NCI-H1105 treated with DMSO at 0.1 percent for 48 hours (cell line): ENCODE measurements at places on chromosomes 12 and 14.

- DNase-seq, result no peak
Observed at GRCh38 chr14:99190696-99191394, 81.2 kb downstream of the BCL11B start.

DNA sequence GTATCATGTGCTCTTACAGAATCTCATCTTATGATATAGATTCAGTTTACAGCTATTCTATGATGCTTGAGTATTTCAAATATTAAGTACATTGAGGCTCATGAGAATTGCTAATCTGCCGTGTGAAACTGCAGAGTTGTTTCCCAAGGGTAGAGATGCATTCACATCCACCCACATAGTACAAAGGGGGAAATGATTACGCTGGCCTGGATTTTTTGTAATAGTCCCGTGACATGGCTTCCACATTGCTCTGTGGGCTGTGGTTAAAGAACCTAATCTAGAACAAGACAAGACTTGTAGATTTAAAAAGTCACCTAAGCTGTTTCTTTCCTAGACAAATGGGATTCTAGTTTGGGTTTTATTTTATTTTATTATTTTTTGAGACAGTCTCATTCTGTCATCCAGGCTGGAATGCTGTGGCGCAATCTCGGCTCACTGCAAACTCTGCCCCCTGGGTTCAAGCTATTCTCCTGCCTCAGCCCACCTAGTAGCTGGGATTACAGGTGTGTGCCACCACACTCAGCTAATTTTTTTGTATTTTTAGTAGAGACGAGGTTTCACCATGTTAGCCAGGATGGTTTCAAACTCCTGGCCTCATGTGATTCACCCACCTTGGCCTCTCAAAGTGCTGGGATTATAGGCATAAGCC lies 13.0 kb upstream of the RIOX1 start:
- DNase-seq, result no peak

DNA sequence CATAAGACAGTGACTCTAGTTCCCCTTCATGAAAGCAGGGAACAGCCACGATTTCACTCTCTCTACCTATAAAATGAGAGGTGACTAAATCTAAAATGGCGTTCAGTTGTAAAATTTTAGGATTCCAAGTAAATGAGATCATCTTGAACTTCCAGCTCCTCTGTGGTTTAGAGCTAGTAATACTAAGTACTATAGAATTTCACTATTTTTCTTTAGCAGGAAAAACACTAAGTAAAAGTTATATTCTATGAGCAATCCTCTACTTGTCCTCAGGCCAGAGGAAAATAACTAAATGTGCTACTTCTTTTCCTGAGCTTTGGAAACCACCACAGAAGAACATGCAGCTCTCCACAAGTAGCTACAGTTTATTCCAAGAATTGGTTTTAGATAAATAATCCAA lies 55.6 kb downstream of the NIN start:
- no peak for DNase-seq

DNA sequence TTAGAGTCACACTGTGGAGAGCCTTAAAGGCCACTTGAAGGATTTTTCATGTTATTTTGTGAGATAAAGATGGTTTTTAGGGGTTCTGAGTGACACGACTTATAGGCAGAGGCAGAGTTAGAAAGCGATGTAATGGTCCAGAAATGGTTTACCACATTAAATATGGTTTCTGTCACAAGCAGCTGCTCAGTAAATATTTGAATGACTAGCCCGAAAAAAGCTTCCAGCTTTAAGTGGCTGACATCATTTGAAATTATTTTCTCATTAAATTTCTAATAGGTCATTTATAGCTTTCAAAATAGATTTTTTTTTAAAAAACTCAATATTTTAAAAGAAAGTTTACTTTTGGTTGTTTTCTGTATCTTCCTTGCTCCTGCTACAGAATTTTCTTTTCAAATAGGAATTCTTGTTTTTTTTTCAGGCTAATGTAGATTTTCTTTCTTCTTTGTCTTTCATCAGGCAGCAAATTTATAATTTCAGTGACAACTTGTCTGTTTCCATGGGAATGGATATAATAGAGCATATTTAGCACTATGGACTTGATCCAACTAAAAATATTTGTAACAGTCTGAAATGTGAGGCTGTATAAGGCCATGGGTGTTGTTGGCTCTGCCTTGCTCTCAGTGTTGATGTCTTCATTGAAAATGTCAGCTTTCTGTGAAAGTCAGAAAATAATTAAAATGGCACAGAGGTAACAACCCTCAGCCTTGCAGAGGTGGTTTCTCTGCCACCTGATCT lies 700.0 kb downstream of the TMTC2 start:
- no peak for DNase-seq

DNA sequence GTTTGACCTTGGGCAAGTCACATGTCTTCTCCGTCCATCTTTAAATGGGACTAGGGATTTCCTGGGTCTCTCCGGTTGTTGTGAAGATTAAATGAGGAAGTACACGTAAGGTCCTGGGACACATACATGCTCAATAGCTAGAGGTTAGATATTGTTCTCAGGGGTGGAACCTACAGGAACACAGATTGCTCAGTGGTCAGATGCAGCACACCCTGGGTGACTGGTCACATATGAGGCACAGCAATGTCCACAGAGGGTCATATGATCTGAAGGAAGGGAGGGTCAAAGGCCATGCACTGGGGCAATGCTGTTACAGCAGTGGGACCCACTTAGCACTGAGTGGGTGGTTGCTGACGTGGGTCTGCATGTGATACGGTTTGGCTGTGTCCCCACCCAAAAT lies 11.4 kb upstream of the SLC8B1 start:
- DNase-seq, result no peak

DNA sequence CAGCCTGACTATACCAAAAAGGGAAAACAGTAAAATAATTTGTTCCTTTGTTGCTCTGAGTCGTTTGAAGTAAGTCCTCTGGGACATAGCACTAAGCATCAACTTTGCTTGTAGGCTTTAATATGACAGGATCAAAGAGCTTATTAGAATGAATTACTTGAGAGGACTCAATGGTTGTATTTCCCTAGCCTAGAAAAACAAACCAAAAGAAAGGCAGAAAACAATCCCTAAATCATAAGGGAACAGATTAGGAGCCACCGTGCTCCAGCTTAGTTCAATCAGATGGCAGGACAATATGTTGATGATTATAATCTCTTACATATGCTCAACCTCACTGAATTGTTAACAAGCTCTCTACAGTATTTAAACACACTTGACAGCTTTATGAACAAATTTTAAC lies 988.4 kb downstream of the FLRT2 start:
- DNase-seq, result no peak

- no peak for DNase-seq
Observed at GRCh38 chr12:124796303-124796960, 67.2 kb downstream of the SCARB1 start.

GRCh38 chr14:89246290-89246689 lies 170.7 kb downstream of the FOXN3 start:
- DNase-seq, result no peak

DNA sequence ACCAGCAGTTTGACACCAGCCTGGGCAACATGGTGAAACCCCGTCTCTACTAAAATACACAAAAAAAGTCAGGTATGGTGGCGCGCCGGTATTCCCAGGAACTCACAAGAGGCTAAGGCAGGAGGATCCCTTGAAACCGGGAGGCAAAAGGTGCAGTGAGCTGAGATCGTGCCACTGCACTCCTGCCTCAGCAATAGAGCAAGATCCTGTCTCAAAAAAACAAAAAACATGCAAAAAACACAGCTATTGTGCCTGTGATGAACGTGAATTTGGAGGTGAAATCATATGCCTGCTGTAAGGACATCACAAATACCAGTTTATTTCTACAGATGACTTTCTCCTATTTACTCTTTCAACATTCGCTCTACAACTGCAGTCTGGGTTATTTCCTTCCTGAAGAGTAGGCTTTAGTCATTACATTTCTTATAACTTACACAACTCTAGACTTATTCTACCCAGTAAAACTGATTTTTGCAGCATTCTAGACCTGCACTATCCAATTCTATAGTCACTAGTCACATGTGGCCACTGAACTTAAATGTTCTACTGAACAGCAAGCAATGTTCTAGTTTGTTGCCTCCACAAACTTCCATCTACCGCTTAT lies 48.3 kb downstream of the HNRNPC start:
- no peak for DNase-seq

DNA sequence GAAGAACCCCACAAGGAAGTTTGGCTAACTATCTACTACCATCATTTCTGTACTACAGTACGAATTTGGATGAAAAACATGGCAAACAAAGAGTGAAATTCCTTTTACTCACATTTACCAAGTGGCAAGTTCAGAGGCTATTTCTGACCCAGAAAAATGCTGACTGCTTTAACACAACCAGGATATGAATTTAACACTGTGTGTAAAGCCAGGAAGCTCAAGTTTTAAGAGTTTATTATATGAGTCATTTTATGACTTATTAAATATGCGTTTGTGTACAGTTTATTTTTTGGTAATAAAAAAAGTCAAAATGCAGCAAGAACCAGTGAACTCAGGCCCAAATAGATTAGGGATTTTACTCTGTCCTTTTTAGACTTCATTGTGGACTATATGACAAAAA lies 58.4 kb upstream of the STAC3 start:
- no peak for DNase-seq

- DNase-seq, result no peak
Observed at GRCh38 chr12:98945864-98946263, 300.8 kb downstream of the APAF1 start.

- DNase-seq, result peak; percentile 58
Observed at GRCh38 chr12:52081263-52081733, 1.8 kb downstream of the SMIM41 start.

DNA sequence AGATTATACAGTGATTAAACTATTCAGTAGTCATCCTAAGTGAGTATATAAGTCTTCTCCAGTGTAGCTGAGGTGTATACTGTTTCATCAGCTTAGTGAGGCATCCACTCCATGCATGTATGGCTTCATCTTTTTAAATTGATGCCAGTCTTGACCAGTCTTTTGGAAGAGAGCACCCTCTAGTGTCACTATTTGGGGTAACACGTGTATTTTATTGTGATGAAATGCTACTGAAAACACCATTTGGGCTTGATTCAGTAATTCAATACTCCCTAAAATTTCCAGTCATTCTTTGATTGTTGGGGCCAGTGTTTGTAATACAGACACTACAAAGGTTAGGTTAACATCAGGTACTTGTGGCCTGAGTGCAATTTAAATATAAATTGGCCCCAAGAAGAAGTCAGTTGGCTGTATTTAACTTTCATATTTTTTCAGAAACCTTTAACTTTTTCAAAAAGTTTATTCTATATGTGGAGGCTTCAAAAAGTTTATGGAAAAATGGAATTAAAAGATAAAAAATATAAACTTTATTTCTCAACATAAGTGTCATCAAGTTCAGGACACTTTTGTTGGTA lies 35.3 kb downstream of the MIPOL1 start:
- peak; percentile 69 for DNase-seq

DNA sequence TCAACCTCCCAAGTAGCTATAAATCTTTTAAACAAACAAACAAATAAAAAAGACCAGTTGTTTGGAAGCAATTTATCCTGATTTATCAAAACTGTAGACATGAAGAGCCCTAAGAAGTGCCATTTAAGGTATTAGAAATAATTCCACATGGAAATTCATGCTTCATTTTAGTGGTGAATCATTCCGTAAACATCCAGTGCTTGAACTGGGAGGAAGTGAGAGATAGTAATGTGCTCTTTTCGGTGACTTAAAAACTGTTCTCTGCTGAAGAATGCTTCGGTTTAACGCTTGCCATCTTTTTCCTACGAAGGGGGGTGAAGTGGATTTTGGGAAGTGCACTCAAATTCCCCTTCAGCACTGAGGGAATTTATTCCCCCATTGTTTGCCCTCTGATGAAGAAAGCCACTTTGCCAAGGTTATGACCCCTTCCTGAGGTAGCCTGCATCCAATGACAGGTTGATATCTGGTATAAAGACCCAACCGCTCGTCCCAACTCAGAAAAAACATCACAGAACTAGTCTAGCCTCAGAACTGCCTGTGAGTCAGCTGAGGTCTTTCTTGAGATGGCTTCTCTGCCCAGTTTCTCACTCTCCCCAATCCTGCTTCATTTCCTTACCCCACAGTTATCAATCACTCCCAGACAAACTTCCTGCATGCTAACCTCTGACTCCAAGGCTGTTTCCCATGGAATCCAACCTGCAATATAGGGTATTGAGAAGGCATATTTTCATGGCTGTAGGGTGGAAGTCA lies 244.1 kb downstream of the AEBP2 start:
- no peak for DNase-seq

- DNase-seq, result no peak
Observed at GRCh38 chr12:60148831-60149230, 553.0 kb downstream of the SLC16A7 start.

- DNase-seq, result no peak
Observed at GRCh38 chr14:89374908-89375307, 42.1 kb downstream of the FOXN3 start.

DNA sequence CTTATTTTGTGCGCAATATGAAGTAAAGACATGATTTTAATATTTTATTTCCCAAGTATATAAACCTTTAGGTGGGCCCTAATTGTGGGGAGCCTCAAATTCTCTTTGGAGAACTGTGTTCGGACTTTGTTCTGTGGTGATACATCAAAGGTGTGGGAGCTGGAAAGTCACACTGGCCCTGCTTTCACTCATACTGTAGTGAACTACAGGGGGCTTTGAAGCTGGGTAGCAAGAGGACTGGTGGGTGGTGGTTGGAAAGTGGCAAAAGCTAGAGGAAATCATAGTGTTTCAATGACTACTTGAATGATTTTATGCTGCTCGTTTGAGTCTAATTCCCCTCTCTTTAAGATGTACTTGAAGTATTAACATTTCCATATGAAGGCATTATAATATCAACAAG lies 13.2 kb downstream of the TTC6 start:
- no peak for DNase-seq

DNA sequence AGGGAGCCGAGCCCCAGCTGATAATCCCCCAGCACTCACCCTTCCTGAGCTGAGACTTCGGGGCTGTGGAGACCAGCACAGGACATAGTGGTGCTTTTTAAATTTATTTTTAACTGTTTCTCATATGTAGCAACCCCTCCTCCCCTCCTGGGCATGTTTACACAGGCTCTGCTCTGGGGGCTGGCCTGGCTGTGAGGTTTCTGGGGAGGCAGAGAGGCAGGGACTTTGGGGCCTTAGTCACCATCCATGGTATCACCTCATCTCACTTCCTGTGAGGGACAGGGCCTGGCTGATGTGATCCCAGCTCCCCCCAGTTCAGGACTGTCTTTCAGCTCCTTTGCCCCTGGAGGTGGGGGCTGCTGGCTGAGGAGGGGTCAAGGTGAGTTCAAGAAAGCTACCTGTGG lies 20.4 kb downstream of the VASH1 start:
- DNase-seq, result no peak

- peak; percentile 14 for DNase-seq
Observed at GRCh38 chr12:115473257-115473956, 789.4 kb upstream of the TBX3 start.

GRCh38 chr12:108745641-108746040 lies 14.3 kb upstream of the CORO1C start:
- DNase-seq, result no peak

- no peak for DNase-seq
Observed at GRCh38 chr12:27534765-27535161, 10.8 kb downstream of the PPFIBP1 start.

GRCh38 chr14:30756594-30756993 lies 117.8 kb upstream of the COCH start:
- no peak for DNase-seq

- peak; percentile 61 for DNase-seq
Observed at GRCh38 chr12:10562306-10562933, 51.0 kb downstream of the MAGOHB start.
